CD4-positive, alpha-beta T cell (primary cell): ENCODE measurements at places on chromosomes 3 and 15. TPM values are rescaled to one million over a fixed set of nuclear protein-coding genes. Genes with fewer than 3 reads are reported as not detected.

SLC12A8 gene
- 0.36 TPM for total RNA-seq

IQCH gene
- 0.85 TPM for total RNA-seq

ROPN1 gene
- not detected for total RNA-seq

GOLGA8A gene
- total RNA-seq: 295 TPM

CCDC39 gene
- total RNA-seq: not detected

ALG1L2 gene
- total RNA-seq: not detected

ZKSCAN7 gene
- 0.49 TPM for total RNA-seq

PAQR9 gene
- total RNA-seq: not detected

ATP13A4 gene
- 1.6 TPM for total RNA-seq

MEGF11 gene
- not detected for total RNA-seq

CYP8B1 gene
- not detected for total RNA-seq

DNA sequence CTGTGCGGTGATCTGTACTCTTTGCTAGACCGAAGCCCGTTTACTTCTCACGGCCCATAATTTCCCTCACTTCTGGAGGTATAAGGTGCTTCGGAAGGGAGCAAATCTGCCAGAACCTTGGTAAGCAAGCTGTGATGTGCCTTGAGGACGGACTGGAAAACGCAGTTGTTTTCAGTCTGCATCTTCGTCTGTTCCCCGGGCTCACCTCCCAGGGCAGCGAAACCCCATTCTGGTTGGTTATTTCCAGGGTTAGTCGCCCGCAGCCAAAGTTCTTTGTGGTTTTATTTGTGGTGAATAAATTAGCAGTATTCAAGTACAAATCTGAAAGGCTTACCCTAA is 401 bp downstream of the RAMAC start:
- DNase-seq: no peak
- H3K27me3 ChIP-seq: no peaks in the 10 kb centered on the region
- peaks cover 18% of the 10 kb centered on the region for H3K4me1 ChIP-seq
- H3K27ac ChIP-seq: peak overlapping the region; percentile 65
- H3K4me3 ChIP-seq: peak overlapping the region; percentile 94

DNA sequence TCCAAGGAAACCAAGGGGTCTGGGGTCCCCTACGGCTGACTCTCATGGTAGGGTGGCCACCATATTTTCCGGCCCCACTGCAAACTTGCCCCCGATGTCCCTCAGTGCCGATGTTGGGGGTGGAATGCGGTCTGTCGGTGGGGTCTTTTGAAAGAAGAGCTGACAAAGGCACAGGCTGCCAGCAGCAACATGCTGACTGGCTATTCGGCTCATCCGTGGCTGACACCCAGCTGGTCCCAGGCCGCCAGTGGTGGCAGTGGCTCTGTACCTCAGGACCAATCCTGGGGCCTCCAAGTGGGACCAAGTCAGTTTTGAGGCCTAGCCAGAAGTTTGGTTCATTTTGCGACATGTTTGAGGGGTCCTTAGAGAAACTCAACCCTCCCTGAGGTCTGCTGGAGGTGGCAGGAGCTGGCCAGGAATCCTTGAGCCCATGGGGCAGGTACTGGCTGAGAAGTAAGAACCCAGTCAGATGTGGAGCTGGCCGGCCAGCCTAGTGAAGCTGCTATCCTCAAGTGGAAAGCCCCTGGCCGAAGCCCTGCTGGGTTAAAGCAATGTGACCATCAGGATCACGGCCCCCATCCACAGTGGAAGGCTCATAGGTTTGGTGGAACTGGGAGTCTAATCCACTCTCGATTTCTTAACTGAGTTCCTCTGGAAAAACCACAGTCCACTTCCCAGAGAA is 17.8 kb downstream of the BMF start:
- H3K4me3 ChIP-seq: no peak overlapping the region
- no peak overlapping the region for H3K27ac ChIP-seq
- H3K4me1 ChIP-seq: no peaks in the 10 kb centered on the region
- peaks cover 2% of the 10 kb centered on the region for H3K36me3 ChIP-seq
- no peaks in the 10 kb centered on the region for H3K27me3 ChIP-seq

DNA sequence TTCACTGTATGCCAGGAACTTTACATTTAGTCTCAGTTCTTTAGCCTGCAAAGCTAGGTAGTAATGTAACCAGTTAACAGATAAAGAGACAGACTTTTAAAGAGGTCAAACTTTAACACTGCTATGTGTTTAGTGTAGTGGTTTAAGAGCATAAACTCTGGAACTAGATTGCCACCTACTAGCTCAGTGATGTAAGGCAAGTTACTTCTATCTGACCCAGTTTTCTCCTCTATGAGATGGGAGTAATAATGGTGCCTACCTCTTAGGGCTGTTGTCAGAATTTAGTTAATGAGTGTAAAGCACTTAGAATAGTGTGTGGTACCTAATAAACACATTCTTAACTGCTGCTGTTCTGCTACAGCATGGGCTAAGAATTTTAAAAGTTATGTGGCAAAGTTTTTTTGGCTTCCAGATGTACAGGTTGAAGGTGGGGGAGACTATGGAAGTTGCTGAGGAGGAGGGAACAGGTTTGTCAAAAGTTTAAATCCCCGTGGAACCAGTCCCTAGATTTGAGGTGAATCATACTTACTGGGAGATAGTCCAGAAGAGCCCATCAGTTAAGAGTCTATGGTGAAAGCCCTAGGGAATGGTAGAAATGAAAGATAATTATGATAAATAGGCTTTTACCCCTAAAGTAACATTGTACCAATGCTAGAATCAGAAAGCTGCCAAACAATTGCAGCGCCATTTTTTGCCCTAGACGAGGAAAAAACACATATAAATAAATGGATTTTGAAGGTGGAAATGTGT is 13.9 kb downstream of the TSC22D2 start:
- no peaks in the 10 kb centered on the region for H3K4me1 ChIP-seq
- H3K36me3 ChIP-seq: peaks cover 2% of the 10 kb centered on the region
- no peaks in the 10 kb centered on the region for H3K27me3 ChIP-seq
- no peak overlapping the region for H3K27ac ChIP-seq
- H3K4me3 ChIP-seq: no peak overlapping the region

GRCh38 chr3:30586096-30586805 is 20.1 kb upstream of the TGFBR2 start:
- H3K27me3 ChIP-seq: no peaks in the 10 kb centered on the region
- H3K4me1 ChIP-seq: no peaks in the 10 kb centered on the region
- H3K27ac ChIP-seq: no peak overlapping the region
- no peaks in the 10 kb centered on the region for H3K36me3 ChIP-seq
- no peak overlapping the region for H3K4me3 ChIP-seq

DNA sequence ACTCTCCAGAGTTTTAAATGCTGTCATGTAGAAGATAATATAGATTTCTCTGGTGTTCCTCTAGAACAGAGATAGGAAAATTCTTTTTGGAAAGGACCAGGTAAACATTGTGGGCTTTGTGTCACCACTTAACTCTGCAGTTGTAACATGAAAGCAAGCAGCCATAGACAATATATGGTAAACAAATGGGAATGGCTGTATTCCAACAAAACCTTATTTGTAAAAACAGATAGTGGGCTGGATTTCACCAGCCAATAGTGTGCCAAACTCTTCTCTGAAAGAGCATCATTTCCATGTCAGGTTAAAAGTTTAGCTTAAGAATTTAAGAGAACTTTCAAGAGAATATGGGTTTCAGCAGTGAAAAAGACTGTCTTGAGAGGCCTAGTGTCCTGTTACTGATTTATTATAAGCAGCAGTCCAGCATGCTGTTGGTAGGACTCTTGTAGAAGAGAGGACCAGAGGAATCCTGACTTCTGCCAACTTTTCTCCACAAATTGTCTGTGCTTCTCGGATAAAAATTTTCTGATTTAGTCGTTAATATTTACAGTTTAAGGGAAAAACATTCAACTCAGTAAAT is 107.7 kb downstream of the TCF12 start:
- no peaks in the 10 kb centered on the region for H3K36me3 ChIP-seq
- DNase-seq: no peak
- no peak overlapping the region for H3K27ac ChIP-seq
- no peak overlapping the region for H3K4me3 ChIP-seq
- no peaks in the 10 kb centered on the region for H3K27me3 ChIP-seq

GRCh38 chr3:134274571-134274970 is 23.9 kb upstream of the RYK start:
- H3K27ac ChIP-seq: no peak overlapping the region
- no peak for DNase-seq
- no peaks in the 10 kb centered on the region for H3K4me1 ChIP-seq
- H3K27me3 ChIP-seq: peaks cover 4% of the 10 kb centered on the region
- H3K36me3 ChIP-seq: no peaks in the 10 kb centered on the region

- no peak for DNase-seq
- no peak overlapping the region for H3K4me3 ChIP-seq
- no peak overlapping the region for H3K27ac ChIP-seq
- H3K4me1 ChIP-seq: no peaks in the 10 kb centered on the region
Measured at GRCh38 chr3:1855841-1856240, 242.8 kb upstream of the CNTN4 start.
